ENCODE measurements at places on chromosomes 5 and 9.
A peak's percentile ranks its signal among the peaks of the same experiment; 100 is the strongest.

GRCh38 chr5:96297867-96298266 is 135.2 kb downstream of the PCSK1 start:
- peak; percentile 65 for DNase-seq

DNA sequence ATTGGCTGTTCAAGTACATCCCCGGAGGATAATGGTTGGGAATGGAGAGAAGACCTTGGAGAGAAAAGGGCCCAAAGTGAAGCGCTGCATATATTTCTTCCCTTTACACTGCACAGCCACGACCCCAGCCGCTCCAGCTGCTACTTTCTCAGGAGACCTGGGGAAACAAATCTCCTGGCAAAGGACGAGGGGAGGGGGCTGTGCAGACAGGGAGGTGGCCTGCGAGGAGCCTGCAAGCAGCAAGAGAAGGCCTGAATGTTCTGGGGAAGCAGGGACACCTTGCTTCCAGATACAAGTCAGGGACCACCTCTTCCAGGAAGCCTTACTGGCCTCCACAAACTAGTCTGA is 739 bp upstream of the PDLIM4 start:
- no peak for DNase-seq

- no peak for DNase-seq
Observed at GRCh38 chr5:143641549-143642355, 170.2 kb upstream of the HMHB1 start.

DNA sequence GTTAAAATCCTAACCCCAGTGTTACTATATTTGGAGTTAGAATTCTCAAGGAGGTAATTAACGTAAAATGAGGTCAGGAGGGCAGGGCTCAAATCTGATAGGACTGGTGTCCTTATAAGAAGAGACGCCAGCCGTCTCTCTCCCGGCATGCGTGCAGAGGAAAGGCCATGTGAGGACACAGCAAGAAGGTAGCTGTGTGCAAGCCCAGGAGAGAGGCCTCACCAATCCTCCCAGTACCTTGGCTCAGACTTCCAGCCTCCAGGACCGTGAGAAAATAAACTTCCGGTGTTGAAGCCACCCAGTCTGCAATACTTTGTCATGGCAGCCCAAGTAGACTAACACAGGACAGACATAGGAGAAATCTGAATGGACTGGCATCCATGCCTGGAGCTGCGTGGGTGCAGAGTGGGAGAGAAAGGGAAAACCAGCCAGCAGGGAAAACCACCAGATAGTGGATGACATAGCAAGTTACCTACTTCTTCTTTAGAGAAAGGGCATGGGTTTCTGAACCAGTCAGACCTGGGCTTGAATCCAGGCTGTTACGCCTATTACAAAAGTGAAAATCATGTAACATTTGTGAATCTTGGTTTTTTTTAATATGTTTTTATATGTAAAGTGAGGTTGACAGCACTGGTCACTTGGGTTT is 89.2 kb downstream of the FSTL4 start:
- DNase-seq, result no peak

DNA sequence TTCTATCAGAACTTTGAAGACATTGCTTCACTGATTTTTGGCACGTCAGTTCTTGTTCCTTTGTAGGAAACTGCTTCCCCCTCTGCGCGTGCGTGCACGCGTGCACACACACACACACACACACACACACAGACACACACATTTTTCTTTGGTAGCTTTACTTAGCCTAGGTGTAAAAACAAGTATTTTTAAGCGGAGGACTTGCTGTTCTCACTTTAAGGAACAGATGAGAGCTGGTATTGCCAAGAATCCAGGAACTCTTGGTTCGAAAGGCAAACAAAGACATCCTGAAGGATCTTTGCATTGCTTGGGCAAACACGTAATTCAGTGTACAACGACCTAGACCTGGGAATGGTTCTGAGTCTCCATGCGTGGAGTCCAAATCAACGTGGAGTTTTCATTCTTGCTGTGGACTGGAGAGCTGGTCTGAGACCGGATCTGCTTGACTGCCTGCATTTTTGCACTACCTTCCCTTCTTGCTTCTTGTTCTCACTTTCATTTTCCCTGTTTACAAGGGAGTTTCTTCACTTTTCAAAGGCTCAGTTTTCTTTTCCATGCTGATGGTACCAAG is 8.2 kb downstream of the TMEM268 start:
- no peak for DNase-seq

DNA sequence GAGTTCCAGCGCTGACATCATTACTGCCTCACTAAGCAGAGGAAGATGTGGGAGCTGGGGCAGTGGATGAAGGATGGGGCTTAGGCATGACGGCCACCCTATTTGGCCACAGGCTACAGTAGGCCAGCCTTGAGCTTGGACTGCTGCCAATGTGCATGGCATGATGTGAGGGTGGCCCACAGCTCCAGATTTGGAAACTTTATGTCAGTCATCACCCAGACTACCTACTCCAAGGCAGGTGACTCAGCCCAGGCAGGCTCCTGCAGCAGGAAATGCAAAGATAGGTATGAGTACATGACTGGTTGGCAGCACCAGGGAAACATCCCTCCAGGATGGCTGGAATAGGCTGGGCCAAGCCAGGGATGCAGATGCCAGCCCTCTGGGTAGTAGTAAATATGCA is 303.6 kb downstream of the SPOCK1 start:
- DNase-seq, result no peak
